ENCODE measurements at places on chromosomes 11 and 22.
A peak's percentile ranks its signal among the peaks of the same experiment; 100 is the strongest.

- no peak overlapping the region for H3K27ac ChIP-seq
- H3K27me3 ChIP-seq: no peaks in the 10 kb centered on the region
- no peak for DNase-seq
- H3K36me3 ChIP-seq: no peaks in the 10 kb centered on the region
- no peak overlapping the region for H3K4me3 ChIP-seq
- H3K4me1 ChIP-seq: no peaks in the 10 kb centered on the region
Measured at GRCh38 chr11:63019506-63019905, 3.9 kb upstream of the SLC22A8 start.

DNA sequence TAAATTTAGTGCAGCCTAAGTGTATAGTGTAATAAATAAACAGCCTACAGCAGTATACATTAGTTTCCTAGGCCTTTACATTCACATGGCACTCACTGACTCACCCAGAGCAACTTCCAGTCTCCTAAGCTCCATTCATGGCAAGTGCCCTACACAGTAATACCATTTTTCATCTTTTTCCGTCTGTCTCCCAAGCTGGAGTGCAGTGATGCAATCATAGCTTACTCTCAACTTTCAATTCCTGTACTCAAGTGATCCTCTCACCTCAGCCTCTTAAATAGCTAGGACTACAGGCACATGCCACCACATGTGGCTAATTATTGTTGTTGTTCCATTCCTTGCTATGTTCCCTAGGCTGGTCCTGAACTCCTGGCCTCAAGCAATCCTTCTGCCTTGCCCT lies 54.4 kb downstream of the FCHSD2 start:
- no peaks in the 10 kb centered on the region for H3K27me3 ChIP-seq
- peak; percentile 53 for DNase-seq
- no peaks in the 10 kb centered on the region for H3K36me3 ChIP-seq
- no peak overlapping the region for H3K4me3 ChIP-seq
- H3K4me1 ChIP-seq: no peaks in the 10 kb centered on the region

- no peaks in the 10 kb centered on the region for H3K27me3 ChIP-seq
- no peaks in the 10 kb centered on the region for H3K36me3 ChIP-seq
- DNase-seq: no peak
- H3K27ac ChIP-seq: no peak overlapping the region
- no peaks in the 10 kb centered on the region for H3K4me1 ChIP-seq
Measured at GRCh38 chr11:83951521-83951920, 665.4 kb upstream of the CCDC90B start.

GRCh38 chr11:62108017-62108750 lies 15.6 kb upstream of the INCENP start:
- H3K4me3 ChIP-seq: no peak overlapping the region
- H3K27ac ChIP-seq: no peak overlapping the region
- H3K27me3 ChIP-seq: no peaks in the 10 kb centered on the region
- peak; percentile 62 for DNase-seq
- H3K4me1 ChIP-seq: peaks cover 17% of the 10 kb centered on the region

DNA sequence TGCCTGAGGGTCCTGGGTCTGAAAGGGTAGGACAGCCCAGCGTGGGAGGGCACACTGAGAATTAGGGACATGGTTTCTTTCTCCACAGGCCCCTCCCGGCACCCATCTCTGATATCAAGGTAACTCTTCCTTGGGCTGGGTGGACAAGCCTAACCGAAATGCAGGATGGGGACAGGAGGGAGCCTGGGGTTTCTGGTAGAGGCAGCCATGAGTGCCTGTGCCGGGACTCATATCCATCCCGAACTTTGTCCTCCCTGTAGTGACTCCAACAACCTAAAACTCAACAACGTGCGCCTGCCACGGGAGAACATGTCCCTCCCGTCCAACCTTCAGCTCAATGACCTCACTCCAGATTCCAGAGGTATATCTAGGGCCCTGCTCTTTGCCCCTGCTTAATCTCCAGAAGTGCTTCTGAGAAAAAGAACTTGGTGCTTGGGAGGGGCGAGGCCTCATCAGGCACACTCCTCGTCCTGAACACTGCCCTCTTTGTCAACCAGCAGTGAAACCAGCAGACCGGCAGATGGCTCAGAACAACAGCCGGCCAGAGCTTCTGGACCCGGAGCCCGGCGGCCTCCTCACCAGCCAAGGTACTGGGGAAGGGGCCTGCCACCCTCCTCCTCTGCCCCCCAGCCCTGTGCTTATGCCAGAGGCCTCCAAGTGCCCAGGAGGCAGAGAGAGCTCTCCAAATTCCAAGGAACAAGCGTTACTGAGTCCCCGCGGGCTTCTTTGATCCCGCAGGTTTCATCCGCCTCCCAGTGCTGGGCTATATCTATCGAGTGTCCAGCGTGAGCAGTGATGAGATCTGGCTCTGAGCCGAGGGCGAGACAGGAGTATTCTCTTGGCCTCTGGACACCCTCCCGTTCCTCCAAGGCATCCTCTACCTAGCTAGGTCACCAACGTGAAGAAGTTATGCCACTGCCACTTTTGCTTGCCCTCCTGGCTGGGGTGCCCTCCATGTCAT lies 3.1 kb downstream of the TMEM25 start:
- DNase-seq: no peak
- H3K4me3 ChIP-seq: no peak overlapping the region
- no peak overlapping the region for H3K27ac ChIP-seq
- H3K4me1 ChIP-seq: peaks cover 3% of the 10 kb centered on the region
- H3K27me3 ChIP-seq: no peaks in the 10 kb centered on the region

DNA sequence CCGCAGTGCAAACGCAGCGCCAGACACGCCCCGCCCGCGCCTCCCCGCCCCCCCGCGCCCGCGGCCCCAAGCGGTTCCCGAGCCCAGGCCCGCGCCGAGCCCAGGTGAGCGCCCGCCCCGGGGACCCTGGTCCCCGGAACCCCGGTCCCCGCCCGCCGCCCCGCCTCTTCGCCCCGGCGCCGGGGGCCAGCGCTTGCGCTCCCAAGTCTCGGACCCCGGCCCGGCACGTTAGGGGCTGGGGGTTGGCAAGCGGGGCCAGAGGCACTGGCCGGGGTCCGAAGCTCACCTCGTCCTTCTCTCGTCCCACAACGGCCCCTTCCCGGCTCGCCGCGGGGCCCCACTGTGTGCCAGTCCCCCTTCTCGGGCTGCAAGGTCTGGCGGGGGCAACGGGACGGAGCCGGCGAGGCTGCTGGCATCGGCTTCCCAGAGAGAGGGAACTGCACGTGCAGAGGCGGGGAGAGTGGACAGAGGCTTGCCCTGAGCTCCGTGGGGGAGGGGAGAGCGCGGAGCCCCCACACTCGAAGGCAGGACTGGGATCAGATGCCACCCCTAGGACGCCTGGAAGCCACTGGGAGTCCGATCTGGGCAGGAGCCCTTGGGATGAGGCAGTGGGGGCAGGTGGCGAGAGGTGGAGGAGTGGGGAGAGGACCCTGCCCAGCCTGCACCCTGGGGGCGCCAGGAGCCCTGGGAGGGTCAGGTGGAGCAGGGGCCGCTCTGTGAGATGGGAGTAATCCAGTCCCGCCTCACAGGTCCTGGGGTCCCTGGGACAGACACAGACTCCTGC lies 1.8 kb upstream of the AIFM3 start:
- H3K27ac ChIP-seq: no peak overlapping the region
- H3K27me3 ChIP-seq: peaks cover 5% of the 10 kb centered on the region
- no peaks in the 10 kb centered on the region for H3K4me1 ChIP-seq
- no peaks in the 10 kb centered on the region for H3K36me3 ChIP-seq
- H3K4me3 ChIP-seq: no peak overlapping the region

- H3K27me3 ChIP-seq: no peaks in the 10 kb centered on the region
- H3K36me3 ChIP-seq: no peaks in the 10 kb centered on the region
- no peaks in the 10 kb centered on the region for H3K4me1 ChIP-seq
- no peak overlapping the region for H3K27ac ChIP-seq
Measured at GRCh38 chr11:33936725-33937604, 45.1 kb upstream of the LMO2 start.

DNA sequence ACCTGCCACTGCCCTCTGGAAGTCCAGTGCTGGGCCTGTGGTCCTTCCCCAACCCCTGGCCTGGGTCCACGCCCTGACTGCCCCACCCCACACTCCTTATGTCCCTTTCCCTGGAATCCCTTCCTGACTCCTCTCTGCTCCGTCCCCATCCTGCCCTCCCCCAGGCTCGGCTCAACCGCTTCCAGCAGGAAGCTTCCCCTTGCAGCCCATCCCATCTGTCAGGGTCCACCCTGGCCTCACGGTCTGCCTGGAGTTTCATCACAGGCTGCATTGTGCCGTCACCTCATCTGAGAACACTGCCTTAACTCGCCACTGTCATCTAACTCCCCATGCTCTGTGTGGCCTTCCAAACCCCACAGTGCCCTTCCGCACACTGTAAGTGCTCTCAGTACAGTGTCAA lies 64.3 kb downstream of the NAT10 start:
- no peaks in the 10 kb centered on the region for H3K4me1 ChIP-seq
- no peak overlapping the region for H3K27ac ChIP-seq
- no peaks in the 10 kb centered on the region for H3K36me3 ChIP-seq
- no peak overlapping the region for H3K4me3 ChIP-seq

GRCh38 chr11:11635443-11635842 lies 13.6 kb upstream of the GALNT18 start:
- no peak overlapping the region for H3K4me3 ChIP-seq
- H3K27ac ChIP-seq: no peak overlapping the region
- no peak for DNase-seq
- no peaks in the 10 kb centered on the region for H3K4me1 ChIP-seq

DNA sequence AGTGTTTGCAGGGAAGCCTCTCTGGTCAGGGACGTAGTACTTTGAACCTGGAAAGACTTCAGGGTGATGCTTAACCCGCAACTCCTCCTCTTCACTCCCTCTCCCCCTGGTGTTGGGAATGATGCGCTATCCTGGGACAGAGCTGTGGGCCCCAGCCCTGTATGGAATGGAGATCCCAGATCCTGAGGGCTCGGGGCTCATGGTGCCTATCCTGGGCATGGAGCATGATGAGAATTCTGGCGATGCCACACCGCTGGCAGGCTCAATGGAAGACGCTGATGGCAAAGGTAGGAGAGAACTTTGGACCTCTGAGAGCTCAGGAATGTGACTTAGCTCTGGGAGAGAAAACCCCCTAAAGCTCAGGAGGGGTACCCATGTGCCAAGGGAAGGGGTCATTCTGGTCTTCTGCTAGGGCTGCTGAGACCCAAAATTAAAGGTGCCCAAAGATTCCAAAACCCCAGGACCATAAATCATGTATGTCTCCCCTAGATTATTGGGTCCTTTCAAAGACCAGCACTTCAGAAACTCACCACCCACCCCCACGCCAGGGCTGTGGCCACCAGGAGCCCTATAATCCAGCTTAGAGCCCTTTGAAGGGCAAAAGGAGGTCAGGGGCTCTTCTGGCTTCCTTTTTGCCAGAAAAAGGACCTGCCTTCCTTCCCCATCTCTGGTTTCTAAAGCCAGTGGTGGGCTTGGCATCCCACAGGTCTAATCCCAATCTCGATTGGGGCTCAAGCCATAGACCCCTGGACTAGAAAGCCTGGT lies 52.5 kb downstream of the BTG4 start:
- H3K4me1 ChIP-seq: no peaks in the 10 kb centered on the region
- no peak overlapping the region for H3K4me3 ChIP-seq
- H3K36me3 ChIP-seq: no peaks in the 10 kb centered on the region
- no peak for DNase-seq
- H3K27ac ChIP-seq: no peak overlapping the region

- no peaks in the 10 kb centered on the region for H3K4me1 ChIP-seq
- no peak for DNase-seq
- H3K27me3 ChIP-seq: no peaks in the 10 kb centered on the region
- H3K27ac ChIP-seq: no peak overlapping the region
Measured at GRCh38 chr11:8235925-8236324, 27.8 kb downstream of the LMO1 start.

GRCh38 chr11:31817621-31818424 lies 6.7 kb upstream of the PAX6 start:
- H3K4me1 ChIP-seq: peaks cover 1% of the 10 kb centered on the region
- no peaks in the 10 kb centered on the region for H3K36me3 ChIP-seq
- no peak overlapping the region for H3K4me3 ChIP-seq
- peak; percentile 28 for DNase-seq

DNA sequence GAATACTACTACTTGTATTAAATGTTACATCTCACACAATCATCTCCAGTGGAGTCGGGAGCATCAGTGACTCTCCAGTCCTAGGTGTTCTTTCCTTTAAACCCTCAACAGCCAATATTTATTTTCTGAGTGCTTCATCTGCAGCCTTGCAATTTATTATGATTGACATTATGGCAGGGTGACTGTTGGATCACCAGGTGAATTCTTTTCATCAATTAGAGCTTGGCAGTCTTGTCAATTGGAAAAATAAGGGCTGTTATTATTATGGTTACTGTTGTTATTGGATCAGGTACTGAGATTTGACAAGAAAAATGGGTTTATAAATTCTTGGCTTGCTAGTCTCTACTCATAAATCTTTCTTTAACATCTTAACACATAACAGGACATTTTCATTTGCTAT lies 27.5 kb upstream of the HTATIP2 start:
- DNase-seq: no peak
- H3K4me1 ChIP-seq: no peaks in the 10 kb centered on the region
- H3K36me3 ChIP-seq: no peaks in the 10 kb centered on the region
- H3K4me3 ChIP-seq: no peak overlapping the region

DNA sequence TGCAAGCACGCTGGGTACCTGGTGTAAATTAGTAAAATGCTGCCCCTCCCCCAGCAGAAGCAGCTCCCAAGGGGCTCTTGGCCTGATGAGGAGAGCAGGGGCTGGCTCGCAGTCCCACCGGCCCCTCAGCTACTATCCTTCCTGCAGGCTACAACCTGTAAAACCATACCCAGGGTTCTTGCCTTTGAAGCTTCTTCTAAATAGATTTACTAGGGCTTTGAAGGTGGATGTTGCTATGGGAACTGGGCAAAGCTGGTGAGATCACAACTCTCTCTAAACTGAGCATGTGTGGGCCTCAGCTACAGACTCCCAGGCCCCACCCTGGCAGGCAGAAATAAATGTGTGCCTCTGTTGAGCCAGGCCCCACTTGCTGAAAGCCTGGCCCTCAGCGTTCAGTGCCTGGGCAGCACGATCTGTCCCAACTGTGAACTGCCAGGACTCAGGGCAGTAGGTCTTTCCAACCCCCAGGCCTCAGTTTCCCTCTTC lies 18.5 kb downstream of the CD5 start:
- no peak overlapping the region for H3K27ac ChIP-seq
- no peaks in the 10 kb centered on the region for H3K36me3 ChIP-seq
- no peaks in the 10 kb centered on the region for H3K4me1 ChIP-seq

DNA sequence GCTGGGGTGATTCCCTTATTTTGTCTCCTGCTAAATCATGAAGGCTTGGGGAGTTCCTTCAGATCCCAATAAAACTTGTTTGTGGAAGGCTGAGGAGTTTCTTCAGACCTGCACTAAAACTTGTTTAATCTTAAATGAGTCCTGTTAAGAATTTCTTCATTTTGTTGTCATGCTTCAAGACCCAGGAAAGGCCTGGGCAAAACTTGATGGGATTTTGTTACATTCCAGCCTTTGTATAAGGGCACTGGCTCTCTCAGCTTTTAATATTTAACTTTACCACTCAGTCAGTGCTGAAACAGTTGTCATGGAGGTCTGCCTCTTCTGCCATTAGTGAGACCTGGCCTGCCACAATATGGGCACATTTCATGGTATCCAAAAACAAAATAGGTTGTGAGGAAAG lies 699.0 kb downstream of the ETS1 start:
- H3K27ac ChIP-seq: no peak overlapping the region
- H3K4me3 ChIP-seq: no peak overlapping the region
- H3K27me3 ChIP-seq: no peaks in the 10 kb centered on the region
- no peak for DNase-seq
